A673 (cell line): ENCODE measurements at places on chromosomes 5 and 9.
A peak's percentile ranks its signal among the peaks of the same experiment; 100 is the strongest.

- no peak for DNase-seq
Observed at GRCh38 chr9:137514691-137515337, 35.4 kb downstream of the PNPLA7 start.

- DNase-seq, result peak; percentile 92
Observed at GRCh38 chr9:137459152-137459600, at the start of gene NSMF. NSMF (minus strand) TSS chr9:137459334; CDS start chr9:137459102, 232 bp downstream.

DNA sequence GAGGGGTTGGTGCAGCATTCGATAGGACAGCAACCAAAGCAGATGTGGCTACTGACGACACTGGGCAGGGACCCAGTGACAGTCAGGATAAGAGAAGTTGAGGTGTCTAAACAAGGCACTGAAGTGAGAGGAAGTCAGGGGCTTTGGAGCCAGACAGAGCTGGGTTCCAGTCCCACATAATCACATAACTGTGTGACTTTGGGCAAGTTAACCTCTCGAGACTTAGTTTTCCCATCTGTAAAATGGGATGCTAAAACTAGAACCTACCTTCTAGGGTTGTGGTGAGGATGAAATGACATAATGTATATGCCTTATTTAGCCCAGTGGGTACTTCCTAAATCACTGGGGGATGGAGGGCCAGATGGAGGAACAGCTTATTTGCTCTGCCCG, 3.1 kb downstream of the ANGPTL2 start:
- no peak for DNase-seq

- DNase-seq, result no peak
Observed at GRCh38 chr5:78689540-78690252, 41.1 kb upstream of the LHFPL2 start.

DNA sequence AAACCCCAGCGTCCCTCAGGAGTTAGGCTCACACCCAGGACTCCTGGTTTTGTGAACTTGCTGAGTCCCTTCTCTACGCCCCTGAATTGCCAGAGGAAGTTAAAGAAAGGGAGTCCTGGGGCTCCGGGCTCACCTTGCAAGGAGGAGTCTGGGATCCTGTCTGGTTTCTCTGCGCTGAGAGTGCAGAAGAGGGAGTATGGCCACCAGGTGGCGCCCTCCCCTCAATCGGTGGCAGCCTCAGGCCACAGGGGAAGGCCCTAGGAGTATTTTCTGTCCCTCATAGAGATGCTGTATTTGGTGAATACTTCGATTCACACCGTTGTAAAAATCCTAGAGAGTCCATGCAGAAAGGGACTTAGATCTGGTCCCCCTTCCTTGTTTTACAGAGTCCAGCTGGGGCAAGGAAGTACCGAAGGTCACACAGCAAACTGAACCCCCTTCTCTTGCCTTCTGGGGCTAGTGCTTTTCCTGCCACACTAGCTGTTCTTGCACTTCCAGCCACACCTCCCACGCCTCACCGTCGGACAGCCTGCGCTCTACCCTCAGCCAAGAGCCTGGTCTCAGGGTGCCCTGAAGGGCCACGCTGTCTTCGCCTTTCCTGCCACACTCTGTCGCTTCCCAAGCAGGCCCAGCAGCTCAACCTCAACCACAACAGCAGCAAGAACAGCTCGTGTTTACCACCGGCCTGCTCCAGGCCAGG, 10.2 kb downstream of the HAND1 start:
- peak; percentile 70 for DNase-seq

DNA sequence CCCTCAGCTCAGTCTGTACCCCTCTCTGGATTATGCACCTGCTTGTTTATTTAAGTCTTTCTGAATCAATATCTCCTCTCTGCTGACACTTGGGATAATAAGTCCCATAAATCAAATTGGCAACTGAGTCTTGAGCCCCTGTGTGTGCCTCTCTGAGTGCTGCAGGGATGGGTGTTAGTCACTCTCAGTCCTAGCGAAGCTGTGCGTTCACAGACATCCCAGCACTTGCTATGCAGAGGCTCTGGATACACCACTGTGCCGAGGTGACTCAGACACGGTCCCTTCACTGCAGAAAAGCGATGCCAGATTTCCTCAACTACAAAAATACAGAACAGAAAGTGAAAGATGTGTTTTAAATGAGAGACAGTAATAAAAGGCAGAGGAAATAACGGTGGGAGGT, 4.1 kb upstream of the KCNMB1 start:
- peak; percentile 72 for DNase-seq

- DNase-seq, result peak; percentile 35
Observed at GRCh38 chr9:27033815-27034403, 28.4 kb upstream of the LRRC19 start.

GRCh38 chr9:72165821-72166547, 16.7 kb downstream of the GDA start:
- DNase-seq, result no peak
